ENCODE measurements at places on chromosomes 7 and 10. TPM values are rescaled to one million over a fixed set of nuclear protein-coding genes. Genes with fewer than 3 reads are reported as not detected.

Gene NPSR1
- not detected for total RNA-seq

Gene EEPD1
- 19.4 TPM for total RNA-seq

Gene MSS51
- 1.8 TPM for total RNA-seq

Gene EBLN1
- total RNA-seq = not detected

Gene UPK3BL2
- 1.9 TPM for total RNA-seq

Gene STAM
- total RNA-seq = 28.4 TPM

Gene TECPR1
- total RNA-seq = 29.5 TPM

Gene IDI2
- total RNA-seq = not detected

Gene TAS2R5
- total RNA-seq = 1.7 TPM

Gene ODAD2
- total RNA-seq = under 0.01 TPM

Gene MYPN
- total RNA-seq = 0.33 TPM

Gene MET
- 12.6 TPM for total RNA-seq

Gene SLC13A1
- not detected for total RNA-seq

Gene ADRB1
- under 0.01 TPM for total RNA-seq

Gene TMEM130
- total RNA-seq = 0.44 TPM

Gene PTF1A
- total RNA-seq = not detected

Gene KLLN
- 1.2 TPM for total RNA-seq

Gene SPDYE9
- total RNA-seq = under 0.01 TPM

Gene MORN4
- 3.3 TPM for total RNA-seq

Gene WDR86
- 3.8 TPM for total RNA-seq

Gene DMTF1
- total RNA-seq = 53.1 TPM

Gene CDK14
- 68.5 TPM for total RNA-seq

Gene FANK1
- 1.3 TPM for total RNA-seq

Gene SFTPA1
- not detected for total RNA-seq

Gene MEOX2
- 0.83 TPM for total RNA-seq

Gene EPO
- total RNA-seq = not detected
